ENCODE measurements at places on chromosomes 16 and 17. TPM values are rescaled to one million over a fixed set of nuclear protein-coding genes. Genes with fewer than 3 reads are reported as not detected.

- DNase-seq: no peak
Observed at GRCh38 chr16:64363039-64363438, 758.8 kb downstream of the CDH11 start.

GRCh38 chr16:19415461-19415860 lies 2.2 kb upstream of the TMC5 start:
- DNase-seq: no peak

GRCh38 chr16:9957002-9957401 lies 225.2 kb downstream of the GRIN2A start:
- no peak for DNase-seq

DNA sequence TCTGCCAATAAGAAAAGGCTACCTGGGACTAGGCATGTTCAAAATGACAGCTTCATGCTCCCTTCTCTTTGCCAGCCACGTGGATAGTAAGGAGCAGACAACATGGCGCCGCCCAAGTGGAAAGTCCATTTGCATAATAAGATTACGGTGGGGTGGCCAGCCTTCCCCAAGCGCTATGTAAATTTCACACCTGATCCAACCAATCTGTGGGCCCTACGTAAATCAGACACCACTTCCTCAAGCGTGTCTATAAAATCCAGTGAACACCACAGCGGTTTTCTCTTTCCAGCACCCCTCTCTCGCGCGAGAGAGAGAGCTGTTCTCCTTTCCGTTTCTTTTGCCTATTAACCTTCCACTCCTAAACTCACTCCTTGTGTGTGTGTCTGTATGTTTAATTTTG lies 140.3 kb upstream of the ERCC4 start:
- no peak for DNase-seq

GRCh38 chr16:79282806-79283205 lies 317.7 kb downstream of the MAF start:
- peak; percentile 39 for DNase-seq

GRCh38 chr16:12874186-12874585 lies 27.2 kb upstream of the SHISA9 start:
- DNase-seq: no peak

DNA sequence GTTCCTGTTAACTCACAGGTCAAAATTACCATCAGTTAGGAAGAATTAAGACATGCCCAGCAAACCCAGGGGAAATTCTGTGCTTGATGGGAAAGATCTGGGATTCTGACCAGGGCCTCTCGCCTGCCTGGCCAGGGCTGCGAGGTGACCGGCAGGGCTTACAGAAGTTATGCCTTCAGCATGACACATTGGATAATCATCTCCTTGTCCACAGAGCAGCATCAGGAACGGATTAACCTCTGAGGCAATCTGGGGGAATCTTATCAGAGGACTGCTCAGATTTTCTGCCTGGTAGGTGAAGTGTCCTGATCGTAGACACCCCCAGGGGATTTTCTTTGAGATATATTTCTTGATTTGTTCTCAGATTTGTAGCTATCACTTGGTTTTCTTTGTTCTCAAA lies 172.5 kb downstream of the HS3ST3A1 start:
- DNase-seq: no peak

DNA sequence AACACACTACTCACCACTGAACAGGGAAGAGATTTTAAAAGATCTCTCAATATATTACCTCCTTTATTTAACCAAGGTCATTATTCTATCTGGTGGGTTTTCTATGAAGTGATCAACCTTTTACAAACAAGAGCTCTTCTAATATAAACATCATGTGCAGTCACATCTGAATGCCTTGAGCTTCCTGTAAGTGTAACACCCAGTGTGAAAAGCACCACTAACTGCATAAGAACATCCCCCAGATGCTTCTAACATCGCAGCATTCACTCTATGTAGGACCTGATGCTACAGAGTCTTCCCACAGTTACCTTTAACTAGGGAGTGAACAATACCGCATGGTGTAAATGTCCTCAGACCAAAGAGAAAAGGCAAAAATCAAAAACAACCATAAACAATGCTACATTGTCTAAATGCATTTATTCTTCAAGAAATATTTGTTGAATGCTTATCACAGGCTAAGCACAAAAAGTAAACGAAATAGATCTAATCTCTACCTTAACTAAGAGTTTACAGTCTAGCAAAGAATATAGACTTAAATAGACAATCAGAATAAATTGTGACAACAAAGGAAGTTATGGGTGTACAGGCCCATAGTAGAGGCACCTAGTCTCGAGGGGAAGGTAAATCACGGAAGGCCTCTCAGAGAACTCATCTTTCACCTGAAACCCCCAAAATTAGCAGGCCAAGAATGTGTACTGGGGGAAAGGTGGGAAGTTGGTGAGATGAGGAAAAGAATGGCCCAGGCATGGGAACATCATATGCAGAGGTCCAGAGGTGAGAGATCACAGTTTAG lies 16.2 kb downstream of the SKAP1 start:
- no peak for DNase-seq

DNA sequence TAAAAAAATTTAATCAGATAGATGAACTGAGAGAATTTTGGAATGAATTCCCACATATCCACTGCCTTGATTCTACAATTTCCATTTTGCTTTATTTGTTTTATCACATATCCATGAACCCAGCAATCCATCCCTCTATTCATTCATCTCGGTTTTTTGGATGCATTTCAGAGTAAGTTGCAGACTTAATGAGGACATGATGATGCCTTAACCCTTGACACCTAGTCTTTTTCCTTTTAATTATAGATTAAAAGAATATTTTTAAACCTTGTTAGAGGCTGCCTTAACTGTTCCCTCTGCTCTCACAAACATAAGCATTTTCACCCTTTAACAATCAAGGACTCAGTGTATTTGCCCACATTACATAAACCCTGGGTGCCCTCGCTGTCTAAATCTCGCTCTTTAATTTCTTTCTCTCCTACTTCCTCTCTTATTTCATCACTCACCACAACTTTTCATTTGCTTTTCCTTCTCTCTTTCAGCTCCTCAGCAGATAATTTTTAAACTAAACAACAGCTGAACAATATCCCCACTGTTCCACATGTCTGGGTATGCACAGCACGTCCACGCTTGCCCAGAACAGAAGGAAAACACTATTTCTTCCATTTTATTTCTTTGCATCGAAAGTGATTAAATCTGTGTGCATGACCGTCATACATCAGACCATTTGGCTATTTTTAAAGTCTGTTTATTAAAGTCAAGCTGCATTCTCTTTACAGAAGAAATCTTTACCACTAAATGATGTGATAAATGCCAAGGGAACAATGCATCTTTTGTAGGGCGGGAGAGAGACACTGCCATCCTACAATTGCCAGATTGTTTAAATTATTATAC lies 39.9 kb downstream of the IQCK start:
- no peak for DNase-seq

GRCh38 chr16:30157214-30157613 lies 26.2 kb upstream of the CORO1A start:
- DNase-seq: no peak

DNA sequence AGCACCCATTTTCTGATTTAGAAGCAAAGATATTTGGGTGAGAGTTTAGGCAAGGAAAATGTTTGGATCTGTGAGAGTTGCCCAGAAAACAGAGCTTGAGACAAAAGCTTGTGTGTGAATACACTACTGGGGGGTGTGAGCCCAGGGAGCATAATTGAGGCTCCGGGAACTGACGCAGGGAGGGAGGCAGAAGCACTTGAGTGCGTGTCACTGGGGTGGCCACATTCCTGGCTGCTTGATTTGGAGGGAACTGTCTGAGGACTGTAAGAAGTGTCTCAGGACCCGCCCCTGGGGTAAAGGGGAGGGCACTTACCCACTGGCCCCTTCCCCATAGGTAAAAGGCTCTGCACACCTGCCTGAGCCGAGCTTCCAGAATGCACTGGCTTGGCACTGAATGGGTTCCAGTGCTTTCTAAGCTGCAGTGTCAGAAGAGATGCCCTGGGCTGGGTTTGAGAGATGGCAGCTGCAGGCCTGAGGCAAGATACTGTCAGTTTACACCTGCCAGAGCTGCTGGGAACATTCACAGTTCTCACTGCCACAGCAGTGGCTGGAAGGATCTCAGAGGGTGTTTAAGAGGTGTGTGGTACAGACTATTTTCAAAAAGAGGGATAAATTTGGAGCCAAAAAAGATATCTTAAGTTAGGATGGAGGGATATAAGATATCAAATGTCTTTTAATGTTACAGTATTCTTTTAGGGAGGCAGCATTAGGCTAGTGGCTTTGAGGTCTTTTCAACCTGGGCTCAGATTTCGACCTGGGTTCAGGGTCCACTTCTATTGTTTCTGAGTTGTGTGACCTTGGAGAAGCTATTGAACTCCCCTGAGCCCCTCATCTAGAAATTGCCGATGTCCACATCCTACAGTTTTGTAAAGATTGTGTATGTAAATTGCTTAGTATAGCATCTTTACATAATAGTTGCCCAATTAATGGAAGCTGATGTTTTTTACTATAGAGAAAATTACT lies 6.9 kb upstream of the TEX2 start:
- no peak for DNase-seq

- no peak for DNase-seq
Observed at GRCh38 chr17:68656666-68657065, 55.5 kb upstream of the FAM20A start.

- peak; percentile 54 for DNase-seq
Observed at GRCh38 chr16:30902029-30902972, 5.9 kb downstream of the CTF1 start.

GRCh38 chr16:15958703-15959348 lies 9.4 kb downstream of the ABCC1 start:
- no peak for DNase-seq

GRCh38 chr17:59028328-59028727 lies 78.4 kb downstream of the TRIM37 start:
- no peak for DNase-seq

GRCh38 chr16:11004351-11004750 lies 60.0 kb downstream of the CLEC16A start:
- DNase-seq: no peak

GRCh38 chr17:75652934-75653549 lies 13.9 kb downstream of the RECQL5 start:
- DNase-seq: peak; percentile 26

DNA sequence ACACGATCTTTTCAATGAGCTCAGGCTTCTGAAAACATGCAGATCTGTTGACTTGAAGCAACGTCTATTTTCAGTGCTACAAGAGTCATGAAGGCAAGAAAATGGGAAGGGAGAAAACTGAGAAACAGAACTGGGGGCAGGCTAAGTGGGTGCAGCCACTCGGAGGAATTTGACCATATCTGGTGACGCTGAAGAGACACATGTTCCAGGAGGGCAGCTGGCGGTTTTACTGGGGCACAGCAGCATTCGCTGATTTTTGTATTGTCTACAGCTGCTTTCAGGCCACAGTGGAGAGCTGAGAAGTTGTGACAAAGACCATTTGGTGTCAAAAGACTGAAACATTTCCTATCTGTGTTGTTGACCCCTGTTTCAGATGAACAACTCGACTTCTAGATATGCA lies 103.0 kb upstream of the ELAC2 start:
- no peak for DNase-seq

- no peak for DNase-seq
Observed at GRCh38 chr17:19750835-19751234, 2.7 kb upstream of the ALDH3A1 start.

DNA sequence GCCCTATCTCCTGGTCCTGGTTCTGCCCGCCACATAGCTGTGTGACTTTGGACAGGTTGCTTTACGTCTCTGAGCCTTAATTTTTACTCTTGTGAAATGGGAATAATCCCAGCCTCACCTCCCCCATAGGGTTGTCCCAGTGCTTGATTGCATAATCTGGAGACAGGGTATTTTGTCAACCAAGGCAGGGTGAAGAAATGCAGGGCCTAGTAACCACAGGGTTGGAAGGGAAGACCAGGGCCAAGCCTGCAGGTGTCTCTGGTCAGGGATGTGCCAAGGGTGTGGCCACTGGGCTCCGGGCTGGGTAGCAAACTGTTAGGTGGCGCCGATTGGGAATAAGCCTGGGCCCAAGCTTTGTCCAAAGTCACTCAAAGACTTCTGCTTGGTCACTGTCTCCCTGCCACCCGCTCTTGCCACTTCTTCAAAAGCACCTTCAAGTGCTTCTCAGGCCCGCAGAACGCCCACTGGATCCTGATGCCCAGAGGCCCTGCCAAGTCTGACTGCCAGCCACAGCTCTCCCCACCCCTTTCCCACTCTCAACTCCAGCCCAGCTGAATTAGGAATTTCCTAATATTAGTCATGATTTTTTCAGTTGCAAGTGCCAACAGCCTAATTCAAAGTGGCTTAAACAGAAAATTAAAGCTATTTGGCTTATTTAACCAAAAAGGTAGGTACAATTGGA lies 20.6 kb upstream of the COL1A1 start:
- no peak for DNase-seq

- DNase-seq: no peak
Observed at GRCh38 chr16:56277075-56277474, 85.8 kb downstream of the GNAO1 start.

GRCh38 chr17:9672266-9672665 lies 26.9 kb downstream of the USP43 start:
- no peak for DNase-seq

- no peak for DNase-seq
Observed at GRCh38 chr17:39364236-39365025, 37.0 kb downstream of the FBXL20 start.

- DNase-seq: no peak
Observed at GRCh38 chr17:5297245-5297644, 15.2 kb downstream of the RABEP1 start.

DNA sequence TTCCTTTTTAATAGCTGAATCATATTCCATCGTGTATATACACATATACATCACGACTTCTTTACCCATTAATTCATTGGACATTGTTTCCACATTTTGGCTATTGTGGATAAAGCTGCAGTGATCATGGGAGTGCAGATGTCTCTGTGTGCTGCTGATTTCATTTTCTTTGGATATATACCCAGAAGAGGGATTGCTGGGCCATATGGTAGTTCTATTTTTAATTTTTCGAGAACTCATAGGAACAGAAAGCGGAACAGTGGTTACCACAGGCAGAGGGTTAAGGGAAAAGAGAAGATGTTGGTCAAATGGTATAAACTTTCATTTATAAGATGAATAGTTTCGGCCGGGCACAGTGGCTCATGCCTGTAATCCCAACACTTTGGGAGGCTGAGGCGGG lies 187.4 kb upstream of the MYOCD start:
- no peak for DNase-seq

SNX20 gene
- 30.3 TPM for total RNA-seq

ZNF768 gene
- total RNA-seq: 7.8 TPM

COX4I1 gene
- total RNA-seq: 568 TPM

STH gene
- not detected for total RNA-seq

CHRNE gene
- total RNA-seq: 0.38 TPM

RASL10B gene
- 0.96 TPM for total RNA-seq

RHBDL1 gene
- total RNA-seq: 0.94 TPM
